ENCODE measurements at places on chromosomes 5 and 9.
A peak's percentile ranks its signal among the peaks of the same experiment; 100 is the strongest.

- H3K4me1 ChIP-seq: no peaks in the 10 kb centered on the region
- H3K27me3 ChIP-seq: peaks cover 11% of the 10 kb centered on the region
- DNase-seq: no peak
Observed at GRCh38 chr9:526904-527591, 312.4 kb downstream of the DOCK8 start.

GRCh38 chr5:29061381-29061780 is 2023.0 kb upstream of the CDH9 start:
- no peak overlapping the region for H3K27ac ChIP-seq
- no peaks in the 10 kb centered on the region for H3K27me3 ChIP-seq
- H3K4me3 ChIP-seq: no peak overlapping the region
- H3K4me1 ChIP-seq: no peaks in the 10 kb centered on the region
- H3K36me3 ChIP-seq: no peaks in the 10 kb centered on the region

DNA sequence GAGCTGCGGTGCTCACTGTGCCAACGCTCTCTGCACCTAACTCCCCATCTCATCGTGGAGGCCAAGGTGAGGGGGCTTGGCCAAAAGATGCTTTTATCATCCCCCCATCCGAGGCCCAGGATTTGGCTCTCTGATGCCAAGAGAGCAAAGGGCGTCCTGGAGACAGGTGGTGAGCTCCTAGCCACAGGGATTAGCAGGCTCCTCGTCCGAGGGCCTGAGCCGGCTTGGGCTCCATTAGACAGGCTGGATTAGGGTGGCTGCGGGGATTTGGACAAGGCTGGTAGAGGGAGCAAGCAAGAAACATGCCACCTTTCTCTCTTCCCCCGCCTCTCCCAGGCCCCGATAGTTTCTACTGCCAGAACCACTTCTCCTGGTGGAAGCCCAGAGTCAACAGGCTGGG is 1.0 kb upstream of the GRM6 start:
- peaks cover 63% of the 10 kb centered on the region for H3K27me3 ChIP-seq
- no peak overlapping the region for H3K27ac ChIP-seq
- no peaks in the 10 kb centered on the region for H3K36me3 ChIP-seq

GRCh38 chr5:673831-674629 is 19.1 kb downstream of the TPPP start:
- no peak overlapping the region for H3K27ac ChIP-seq
- H3K4me3 ChIP-seq: peak overlapping the region; percentile 8
- no peaks in the 10 kb centered on the region for H3K27me3 ChIP-seq
- H3K36me3 ChIP-seq: peaks cover 50% of the 10 kb centered on the region
- DNase-seq: no peak
- peaks cover 13% of the 10 kb centered on the region for H3K4me1 ChIP-seq

DNA sequence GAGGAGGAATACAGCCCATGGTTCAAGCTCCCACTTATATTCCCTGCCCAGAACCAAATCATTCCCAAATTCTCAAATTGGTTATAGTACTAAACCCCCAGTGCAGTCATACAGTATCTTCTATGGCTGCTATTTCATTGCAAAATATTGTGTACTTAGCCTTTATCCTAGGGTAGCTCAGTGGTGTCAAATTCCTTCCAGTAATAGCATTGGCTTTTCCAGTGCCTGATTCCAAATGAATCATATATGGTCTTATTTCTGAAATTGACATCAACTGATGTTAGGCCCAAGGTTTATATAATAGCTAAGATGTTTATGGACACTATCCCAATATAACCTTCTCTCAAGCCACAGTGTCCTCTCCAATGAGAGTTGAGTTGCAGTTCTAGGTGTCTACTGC is 256.7 kb downstream of the NDUFS4 start:
- DNase-seq: no peak
- no peaks in the 10 kb centered on the region for H3K4me1 ChIP-seq
- H3K4me3 ChIP-seq: no peak overlapping the region

- H3K27ac ChIP-seq: no peak overlapping the region
- H3K27me3 ChIP-seq: no peaks in the 10 kb centered on the region
- no peak for DNase-seq
- H3K36me3 ChIP-seq: peaks cover 3% of the 10 kb centered on the region
Observed at GRCh38 chr5:108898707-108899106, 151.0 kb downstream of the FER start.

- DNase-seq: no peak
- no peak overlapping the region for H3K27ac ChIP-seq
- H3K4me3 ChIP-seq: no peak overlapping the region
- H3K36me3 ChIP-seq: no peaks in the 10 kb centered on the region
- H3K27me3 ChIP-seq: no peaks in the 10 kb centered on the region
- no peaks in the 10 kb centered on the region for H3K4me1 ChIP-seq
Observed at GRCh38 chr5:15267966-15268365, 232.0 kb upstream of the FBXL7 start.

GRCh38 chr5:156394642-156395305 is 67.8 kb downstream of the SGCD start:
- no peak for DNase-seq
- H3K4me1 ChIP-seq: no peaks in the 10 kb centered on the region
- no peaks in the 10 kb centered on the region for H3K36me3 ChIP-seq
- no peak overlapping the region for H3K4me3 ChIP-seq

DNA sequence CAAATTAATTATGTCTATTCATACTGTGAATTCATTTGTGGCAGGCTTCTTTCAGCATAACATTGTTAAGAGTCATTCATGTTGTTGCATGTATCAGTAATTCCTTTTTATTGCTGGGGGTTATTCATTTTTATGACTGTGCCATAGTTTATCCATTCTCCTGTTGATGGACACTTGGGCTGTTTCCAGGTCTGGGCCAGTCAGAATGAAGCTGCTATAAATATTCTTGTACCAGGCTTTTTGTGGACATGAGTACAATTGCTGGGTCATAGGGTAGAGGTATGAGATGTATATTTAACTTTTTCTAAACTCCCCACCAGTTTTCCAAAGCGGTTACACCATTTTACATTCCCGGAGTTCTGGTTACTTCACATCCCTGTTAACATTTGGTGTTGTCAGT is 13.6 kb downstream of the PRPF4 start:
- peaks cover 79% of the 10 kb centered on the region for H3K36me3 ChIP-seq
- H3K27ac ChIP-seq: no peak overlapping the region
- H3K4me1 ChIP-seq: no peaks in the 10 kb centered on the region
- no peaks in the 10 kb centered on the region for H3K27me3 ChIP-seq
- no peak overlapping the region for H3K4me3 ChIP-seq
- DNase-seq: no peak

DNA sequence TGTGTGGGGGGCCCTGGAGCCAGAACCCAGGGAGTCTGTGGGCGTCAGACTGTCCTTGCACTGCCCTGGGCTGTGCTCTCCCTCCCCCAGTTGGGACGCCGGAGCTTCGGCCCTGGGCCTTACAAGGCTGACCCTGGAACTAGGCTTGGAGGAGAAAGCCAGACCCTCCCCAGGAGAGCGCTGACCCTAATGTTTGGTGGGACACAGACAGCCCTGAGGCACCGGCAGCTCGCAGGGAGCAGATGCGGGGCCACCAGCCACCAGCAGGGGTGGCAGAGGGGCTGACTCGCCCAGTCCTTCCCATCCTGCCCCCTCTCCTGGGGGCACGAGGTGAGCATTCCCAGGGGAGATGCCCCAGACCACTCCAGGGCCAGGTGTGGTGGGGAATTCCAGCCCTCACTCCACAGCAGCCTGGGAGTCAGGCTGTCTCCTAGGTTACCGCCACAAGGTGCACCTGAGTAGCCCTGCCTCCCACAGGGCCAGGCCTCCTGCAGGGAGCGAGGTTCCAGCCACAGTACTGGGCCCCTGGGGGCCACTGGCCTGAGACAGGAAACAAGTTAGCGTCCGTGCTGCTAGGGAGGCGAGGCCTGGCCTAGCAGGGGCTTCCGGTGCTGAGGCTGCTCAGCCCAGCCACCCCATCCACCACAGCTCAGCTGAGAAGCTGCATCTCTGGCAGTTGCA is 134.6 kb downstream of the OLFM1 start:
- no peak overlapping the region for H3K27ac ChIP-seq
- H3K36me3 ChIP-seq: no peaks in the 10 kb centered on the region
- H3K27me3 ChIP-seq: no peaks in the 10 kb centered on the region

DNA sequence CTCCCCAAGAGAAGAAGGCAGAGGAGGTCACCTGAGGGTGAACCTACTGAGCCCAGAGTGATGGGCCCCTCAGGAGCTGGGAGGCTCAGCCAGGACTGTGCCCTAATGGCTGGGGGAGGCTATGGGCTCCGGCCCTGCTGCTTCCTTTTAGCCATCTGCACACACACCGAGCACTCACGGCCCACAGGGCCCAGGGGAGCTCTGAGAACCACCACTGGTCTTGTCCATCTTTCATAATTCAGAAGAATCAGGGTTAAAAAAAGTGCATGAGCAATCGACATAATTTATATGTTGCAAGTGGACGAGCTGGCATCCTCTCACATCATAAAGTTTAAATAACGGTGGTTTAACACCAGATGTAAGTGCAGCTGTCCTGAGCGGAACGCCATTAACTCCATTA is 162.1 kb downstream of the FSTL4 start:
- DNase-seq: no peak
- H3K4me3 ChIP-seq: no peak overlapping the region
- no peaks in the 10 kb centered on the region for H3K36me3 ChIP-seq

DNA sequence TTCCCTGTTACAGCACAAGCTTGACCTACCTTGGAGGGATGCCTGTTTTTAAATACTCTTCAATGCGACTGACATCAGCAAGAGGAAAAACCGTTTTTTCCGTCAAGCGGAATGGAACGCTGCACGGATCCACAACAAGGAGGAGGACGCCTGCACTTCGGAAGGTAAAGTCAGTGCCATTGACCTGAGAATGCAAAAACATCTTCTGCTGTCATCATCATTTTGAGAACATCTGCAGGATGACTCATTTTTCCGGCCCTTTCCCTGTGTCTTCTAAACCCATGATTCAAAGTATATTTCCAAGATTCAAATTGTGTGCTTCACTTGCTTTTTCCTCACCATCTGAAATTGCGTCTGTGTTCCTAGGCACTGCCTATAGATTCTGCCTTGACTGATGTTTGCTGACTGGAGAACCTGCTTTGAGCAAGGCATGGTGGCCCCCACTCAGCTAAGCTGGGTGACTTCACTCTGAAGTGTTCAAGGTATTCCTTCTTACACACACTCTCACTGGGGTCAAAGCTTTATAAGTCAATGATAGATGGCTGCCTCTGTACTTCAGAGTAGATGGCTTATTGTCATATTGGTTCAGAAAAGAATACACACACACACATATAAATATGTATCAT is 78.1 kb downstream of the CEMIP2 start:
- H3K4me3 ChIP-seq: no peak overlapping the region
- peaks cover 35% of the 10 kb centered on the region for H3K36me3 ChIP-seq
- H3K27me3 ChIP-seq: no peaks in the 10 kb centered on the region
- DNase-seq: no peak

DNA sequence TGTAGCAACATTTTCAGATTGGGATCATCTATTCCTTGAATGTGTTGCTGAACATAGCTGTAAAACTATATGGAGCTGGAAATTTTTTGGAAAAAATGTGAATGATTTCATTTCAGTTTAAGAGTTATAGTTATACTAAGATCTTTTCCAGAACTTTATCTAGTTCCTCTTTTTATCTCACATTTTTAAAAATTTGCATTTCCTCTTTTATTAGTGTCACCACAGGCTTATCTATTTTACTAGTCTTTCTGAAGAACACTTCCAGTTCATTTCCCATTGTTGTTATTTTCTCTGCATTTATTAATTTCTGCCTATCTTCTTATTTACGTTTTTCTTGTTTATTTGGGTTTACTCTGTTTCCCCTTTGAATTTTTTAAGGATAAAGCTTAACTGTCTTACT is 46.0 kb upstream of the FSTL4 start:
- peaks cover 19% of the 10 kb centered on the region for H3K27me3 ChIP-seq
- H3K4me3 ChIP-seq: no peak overlapping the region
- no peak for DNase-seq
- H3K4me1 ChIP-seq: no peaks in the 10 kb centered on the region

- no peak overlapping the region for H3K4me3 ChIP-seq
- H3K36me3 ChIP-seq: no peaks in the 10 kb centered on the region
- no peak for DNase-seq
- H3K27me3 ChIP-seq: no peaks in the 10 kb centered on the region
- H3K4me1 ChIP-seq: no peaks in the 10 kb centered on the region
Observed at GRCh38 chr5:174251305-174252000, 205.9 kb downstream of the NSG2 start.

DNA sequence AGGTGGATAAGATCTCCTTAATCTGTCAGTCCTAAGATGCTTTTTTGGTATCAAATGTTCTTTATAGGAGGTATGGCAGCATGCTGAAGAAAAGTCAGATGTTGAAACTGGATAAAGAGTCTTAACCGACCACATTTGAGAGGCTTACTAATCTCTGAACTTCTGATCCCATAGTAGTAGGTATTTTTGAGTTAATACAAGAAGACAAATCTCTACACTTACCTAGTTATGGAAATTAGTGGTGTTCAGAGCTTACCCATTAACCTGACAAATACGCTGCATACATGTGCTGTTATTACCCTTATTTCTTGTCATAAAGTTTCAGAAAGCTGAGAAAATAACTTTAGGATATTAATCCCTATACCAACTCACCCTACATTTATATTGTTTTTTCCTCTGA is 83.0 kb downstream of the ISL1 start:
- H3K27me3 ChIP-seq: no peaks in the 10 kb centered on the region
- H3K27ac ChIP-seq: no peak overlapping the region
- H3K36me3 ChIP-seq: no peaks in the 10 kb centered on the region
- no peak for DNase-seq
- no peaks in the 10 kb centered on the region for H3K4me1 ChIP-seq
